HAP-1 (cell line): ENCODE measurements at places on chromosomes 7 and 10.

GRCh38 chr7:99011706-99012404 is 132.1 kb downstream of the SMURF1 start:
- DNase-seq = no peak

DNA sequence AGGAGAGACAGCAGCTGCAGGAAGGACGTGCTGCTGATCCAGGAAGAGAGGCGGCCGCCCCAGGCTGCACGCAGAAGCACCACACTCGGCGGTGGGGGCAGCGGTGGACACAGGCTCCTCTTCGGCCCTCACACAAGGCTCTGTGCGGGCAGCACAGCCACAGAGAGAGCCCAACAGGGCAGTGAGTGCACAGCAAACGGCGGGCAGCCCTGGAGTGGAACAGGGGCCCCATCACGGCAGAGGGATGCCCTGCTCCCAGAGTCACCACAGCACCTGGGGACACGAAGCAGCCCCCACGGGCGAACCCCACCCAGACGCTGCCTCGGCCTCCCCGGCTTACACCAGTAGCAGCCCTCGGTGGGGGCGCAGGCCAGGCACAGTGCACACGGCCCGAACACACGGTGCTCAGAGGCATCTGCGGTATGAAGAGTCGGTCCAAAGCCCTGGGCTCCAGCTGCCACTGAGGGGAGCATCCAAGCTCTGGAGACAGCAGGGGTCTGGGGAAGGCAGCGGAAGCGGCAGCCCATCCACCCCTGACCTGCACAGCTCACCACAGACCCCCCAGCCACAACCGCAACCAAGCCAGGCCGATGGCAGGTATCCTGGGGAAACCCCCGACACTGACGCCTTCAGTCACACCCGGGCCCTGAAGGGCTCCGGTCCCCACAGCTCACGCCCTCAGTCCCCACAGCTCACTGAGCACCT is 16.8 kb downstream of the NUDT1 start:
- no peak for DNase-seq

DNA sequence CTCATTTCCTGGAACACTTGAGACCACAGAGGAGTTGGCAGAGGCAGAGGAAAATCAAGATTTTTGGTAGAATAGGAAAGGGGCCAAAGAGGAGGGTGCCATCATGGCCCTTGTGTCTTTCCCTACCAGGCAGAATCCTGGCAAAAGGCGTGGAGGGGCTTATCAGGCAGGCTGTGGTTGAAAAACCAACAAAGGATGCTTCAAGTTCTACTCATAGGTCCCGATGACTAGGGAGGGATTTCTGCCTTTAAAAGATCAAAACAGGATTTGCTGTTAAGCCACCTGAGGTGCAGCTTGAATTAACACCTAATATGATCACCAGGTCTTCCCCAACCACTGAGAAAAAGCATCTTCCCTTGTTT is 45.7 kb downstream of the BPGM start:
- DNase-seq = no peak

GRCh38 chr7:1650363-1651030 is 19.6 kb upstream of the ELFN1 start:
- DNase-seq = no peak

- no peak for DNase-seq
These were observed 13.6 kb upstream of the ADAMTS14 start for GRCh38 chr10:70658582-70659136.

DNA sequence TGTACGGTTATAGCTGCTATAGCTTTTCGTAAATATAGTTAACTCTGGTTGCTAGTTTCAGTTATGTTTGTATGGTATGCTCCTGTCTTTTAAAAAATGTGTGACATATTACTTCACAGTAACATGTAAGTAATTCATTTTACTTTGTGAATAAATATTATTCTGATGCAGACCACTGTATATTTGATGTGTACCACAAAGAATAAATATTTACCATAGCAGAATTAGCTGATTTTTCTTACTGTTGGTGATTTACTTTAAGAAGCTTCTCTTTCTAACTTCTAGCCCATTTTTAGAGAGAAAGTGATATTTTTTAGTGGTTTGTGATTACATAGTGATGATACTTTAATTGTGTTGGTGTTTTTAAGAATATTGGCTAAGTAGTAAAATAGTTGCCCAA is 292.8 kb downstream of the BBS9 start:
- DNase-seq = no peak

GRCh38 chr7:112638675-112639400 is 151.4 kb downstream of the TMEM168 start:
- no peak for DNase-seq
